Activated CD4-positive, alpha-beta T cell treated with anti-CD3 and anti-CD28 coated beads, Interleukin-2, amount 50 U/mL, for 24 hours (primary cell): ENCODE measurements at places on chromosomes 6 and 20.

DNA sequence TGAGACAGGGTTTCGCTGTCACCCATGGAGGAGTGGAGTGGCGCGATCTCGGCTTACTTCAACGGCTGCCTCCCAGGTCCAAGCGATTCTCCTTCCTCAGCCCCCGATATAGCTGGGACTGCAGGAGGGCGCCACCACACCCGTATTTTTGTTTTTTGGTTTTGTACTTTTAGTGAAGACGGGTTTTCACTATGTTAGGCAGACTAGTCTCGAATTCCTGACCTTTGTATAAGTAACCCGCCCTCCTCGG is 115.4 kb upstream of the BTN3A2 start:
- no peak for DNase-seq

DNA sequence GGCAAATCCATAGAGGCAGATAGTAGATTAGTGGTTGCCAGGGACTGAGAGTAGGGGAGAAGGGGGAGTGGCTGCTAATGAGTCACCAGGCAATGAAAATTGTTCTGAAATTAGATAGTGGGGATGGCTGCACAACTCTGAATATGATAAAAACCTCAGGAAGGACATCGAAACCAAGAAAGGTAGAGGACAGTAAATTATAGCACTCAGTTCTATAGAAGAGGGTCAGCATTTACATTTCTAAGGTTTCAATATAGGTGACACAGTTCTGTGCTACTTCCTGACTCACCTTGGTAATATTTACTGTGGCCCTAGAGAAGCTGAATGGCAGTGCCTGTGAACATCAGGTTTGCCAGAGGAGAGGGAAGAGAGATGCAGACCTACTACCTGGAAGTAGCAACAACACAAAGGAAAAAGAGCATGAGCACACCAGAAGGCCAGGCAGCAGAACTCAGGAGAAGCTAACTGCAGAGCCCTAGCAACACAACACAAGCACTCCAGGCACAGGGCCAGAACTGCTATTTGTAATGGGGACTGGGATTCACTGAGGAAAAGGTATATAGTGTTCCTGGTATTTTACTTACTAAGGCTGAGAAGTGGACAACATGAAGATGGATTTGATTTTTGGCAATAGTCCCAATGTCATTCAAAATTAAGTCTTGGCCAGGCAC is 75.9 kb downstream of the PLCG1 start:
- DNase-seq = no peak

- no peak for DNase-seq
Observed at GRCh38 chr6:37725957-37726356, 28.3 kb upstream of the MDGA1 start.

GRCh38 chr6:140441256-140441655 is 1066.8 kb upstream of the CITED2 start:
- no peak for DNase-seq

DNA sequence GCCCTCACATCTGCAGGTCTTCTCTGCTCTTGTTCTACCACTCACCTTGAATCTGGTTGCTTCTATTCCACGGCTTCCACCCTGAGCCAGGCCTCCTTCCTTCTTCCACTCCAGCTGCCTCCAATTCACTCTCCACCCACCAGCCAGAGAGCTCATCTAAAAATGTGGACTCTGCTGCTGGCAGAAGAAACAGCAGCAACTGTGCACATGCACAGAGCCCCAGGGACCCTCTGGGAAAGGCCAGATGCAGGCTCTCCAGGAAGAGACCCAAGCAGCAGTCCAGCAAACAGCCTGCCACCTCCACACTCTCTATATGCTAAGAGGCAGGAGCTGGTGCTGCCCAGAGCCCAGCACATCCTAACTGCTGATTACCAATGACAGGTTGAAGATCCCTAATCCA is 162.6 kb upstream of the TOP1 start:
- DNase-seq = no peak

- DNase-seq = no peak
Observed at GRCh38 chr6:137309078-137309762, 90.0 kb upstream of the IFNGR1 start.

GRCh38 chr6:154071711-154072110 is 32.7 kb downstream of the OPRM1 start:
- no peak for DNase-seq

DNA sequence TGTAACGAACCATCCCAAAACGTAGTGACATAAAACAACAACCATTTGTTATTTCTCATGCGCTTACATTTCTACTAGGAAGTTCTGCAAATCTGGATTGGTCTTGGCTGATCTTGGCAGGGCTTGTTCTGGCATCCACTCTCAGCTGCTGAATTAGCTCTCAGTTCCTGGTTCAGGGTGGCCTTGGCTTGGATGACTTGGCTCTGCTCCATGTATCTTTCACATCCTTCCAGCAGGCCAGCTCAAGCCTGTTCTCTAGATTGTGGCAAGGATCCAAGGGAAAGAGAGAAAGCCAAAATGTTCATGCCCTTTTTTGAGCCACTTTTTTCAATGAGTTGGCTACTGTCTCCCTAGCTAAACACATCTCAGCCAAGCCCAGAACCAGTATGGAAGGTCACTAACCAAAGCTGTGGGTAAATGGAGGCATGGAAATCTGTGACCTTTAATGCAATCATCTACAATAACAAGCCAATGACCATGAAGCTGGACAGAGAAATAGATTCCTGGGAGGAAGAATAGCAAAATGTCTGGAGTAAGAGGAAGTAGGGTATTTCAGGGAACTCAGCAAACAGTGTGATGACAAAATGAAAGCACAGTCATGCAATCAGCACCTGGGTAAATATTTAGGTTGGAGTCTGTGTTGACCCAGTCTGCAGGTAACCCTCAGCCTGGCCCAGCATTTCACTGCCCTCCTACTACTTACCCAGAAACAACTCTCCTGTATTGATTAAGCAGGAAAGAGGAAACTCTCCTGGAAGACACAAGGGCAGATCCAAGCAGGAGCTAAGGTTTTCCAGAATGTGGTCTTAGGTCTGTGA is 32.7 kb upstream of the SNAP25 start:
- no peak for DNase-seq

GRCh38 chr6:154894902-154895301 is 100.2 kb upstream of the TIAM2 start:
- no peak for DNase-seq

GRCh38 chr6:135144673-135145062 is 36.4 kb upstream of the MYB start:
- DNase-seq = no peak

DNA sequence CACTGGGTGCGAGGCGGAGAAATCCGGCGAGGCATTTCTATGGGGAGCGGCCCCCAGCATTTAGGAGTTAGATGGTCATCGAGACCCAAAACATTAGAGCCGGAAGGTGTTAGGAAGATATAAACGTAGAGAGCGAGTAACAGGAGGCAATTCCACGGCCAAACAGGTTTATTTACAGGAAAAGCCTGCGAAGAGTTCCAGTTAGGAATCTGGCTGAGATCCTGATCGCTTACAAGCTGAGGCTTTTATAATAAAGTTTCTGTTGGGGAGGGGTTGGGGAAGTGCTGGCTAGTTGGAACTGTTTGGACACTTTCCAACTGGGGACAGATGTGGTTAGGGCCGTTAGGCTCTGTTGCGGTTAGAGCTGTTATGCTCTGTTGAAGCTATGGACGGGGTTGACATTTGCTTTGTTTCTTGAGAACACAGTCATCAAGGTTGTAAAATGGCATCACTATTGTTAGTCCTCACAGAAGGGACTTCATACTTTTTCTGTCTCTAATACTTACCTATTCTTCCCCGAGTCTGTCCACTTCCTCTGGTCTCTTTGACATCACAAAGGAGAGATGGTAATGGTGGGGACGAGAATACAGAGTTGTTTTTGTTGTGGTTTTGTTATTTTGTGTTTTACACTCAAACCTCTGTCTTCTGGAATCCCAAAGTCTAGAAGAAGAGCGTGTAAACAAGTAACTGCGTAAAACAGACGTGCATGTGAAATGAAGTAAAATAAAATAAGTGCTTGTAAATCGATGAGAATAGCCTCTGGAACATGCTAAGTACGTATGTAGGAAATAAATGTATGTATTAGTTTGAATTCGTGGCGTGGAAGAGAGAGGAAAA is 554 bp upstream of the ZSCAN31 start:
- no peak for DNase-seq

- DNase-seq = no peak
Observed at GRCh38 chr6:139523986-139524385, 149.5 kb upstream of the CITED2 start.

GRCh38 chr20:45842169-45842812 is 8.7 kb downstream of the SNX21 start:
- no peak for DNase-seq

DNA sequence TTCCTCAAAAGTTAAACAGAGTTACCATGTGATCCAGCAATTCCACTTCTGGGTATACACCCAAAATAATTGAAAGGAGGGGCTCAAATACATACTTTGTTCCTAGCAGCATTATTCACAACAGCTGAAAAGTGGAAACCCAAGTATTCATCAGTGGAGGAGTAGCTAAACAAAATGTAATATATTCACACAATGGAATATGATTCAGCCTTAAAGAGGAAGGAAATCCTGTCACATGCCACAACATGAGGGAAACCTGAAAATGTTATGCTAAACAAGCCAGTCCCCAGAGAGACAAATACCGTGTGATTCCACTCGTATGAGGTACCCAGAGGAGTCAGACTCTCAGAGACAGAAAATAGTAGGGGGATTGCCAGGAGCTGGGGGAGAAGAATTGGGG is 44.5 kb downstream of the PXDC1 start:
- no peak for DNase-seq

- no peak for DNase-seq
Observed at GRCh38 chr6:129312880-129313279, 397.1 kb downstream of the ARHGAP18 start.

DNA sequence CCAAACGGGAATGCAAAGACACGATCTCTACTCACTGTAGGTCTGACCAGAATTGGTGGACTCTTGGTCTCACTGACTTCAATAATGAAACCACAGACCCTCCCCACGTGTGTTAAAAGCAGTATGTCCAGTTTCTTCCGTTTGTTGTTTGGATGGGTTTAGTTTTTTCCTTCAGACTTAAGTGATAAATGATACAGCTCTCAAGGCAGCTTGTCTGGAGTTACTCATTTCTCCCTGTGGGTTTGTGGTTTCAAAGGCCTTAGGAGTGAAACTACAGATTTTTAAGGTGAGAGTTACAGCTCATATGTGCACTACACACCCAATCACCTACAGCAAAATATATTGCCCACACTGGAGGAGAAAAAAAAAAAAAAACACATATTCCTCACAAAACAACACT is 86.7 kb upstream of the STMND1 start:
- DNase-seq = no peak

- no peak for DNase-seq
Observed at GRCh38 chr20:47973519-47974233, 188.4 kb upstream of the SULF2 start.

GRCh38 chr20:57809661-57810172 is 99.9 kb upstream of the PMEPA1 start:
- no peak for DNase-seq

GRCh38 chr20:22557403-22558276 is 26.7 kb downstream of the FOXA2 start:
- DNase-seq = no peak

GRCh38 chr6:111603685-111604084 is 2.0 kb downstream of the TRAF3IP2 start:
- no peak for DNase-seq

DNA sequence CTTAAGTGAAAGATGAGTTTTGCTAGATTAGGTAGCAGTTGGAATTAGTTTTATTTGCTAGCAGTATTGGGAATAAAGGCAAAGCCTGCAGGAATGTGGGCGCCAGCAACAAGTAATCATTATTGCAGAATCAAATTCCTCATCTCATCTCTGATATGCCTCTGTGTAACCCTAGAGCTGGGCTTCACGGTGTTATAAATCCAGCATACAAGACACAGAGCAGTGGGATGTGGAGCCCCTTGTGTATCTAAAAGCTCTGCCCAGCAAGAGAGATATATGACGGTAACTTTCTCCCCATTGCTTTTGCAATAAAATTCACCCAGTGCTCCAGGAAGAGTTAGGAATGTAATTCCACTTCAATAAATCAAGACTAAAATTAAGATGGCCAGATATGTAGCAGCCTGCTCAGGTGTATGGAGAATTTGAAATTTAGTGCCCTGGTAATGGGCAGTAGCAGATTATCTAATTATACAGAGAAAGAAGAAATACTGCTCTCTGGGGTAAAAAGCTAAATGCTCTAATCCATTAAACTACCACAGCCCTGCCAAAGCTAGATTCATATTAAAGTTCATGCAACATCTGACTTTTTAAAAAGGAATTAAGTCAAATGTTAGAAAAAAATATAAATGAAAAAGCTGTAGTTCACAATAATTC is 5.6 kb upstream of the BLOC1S5 start:
- no peak for DNase-seq

DNA sequence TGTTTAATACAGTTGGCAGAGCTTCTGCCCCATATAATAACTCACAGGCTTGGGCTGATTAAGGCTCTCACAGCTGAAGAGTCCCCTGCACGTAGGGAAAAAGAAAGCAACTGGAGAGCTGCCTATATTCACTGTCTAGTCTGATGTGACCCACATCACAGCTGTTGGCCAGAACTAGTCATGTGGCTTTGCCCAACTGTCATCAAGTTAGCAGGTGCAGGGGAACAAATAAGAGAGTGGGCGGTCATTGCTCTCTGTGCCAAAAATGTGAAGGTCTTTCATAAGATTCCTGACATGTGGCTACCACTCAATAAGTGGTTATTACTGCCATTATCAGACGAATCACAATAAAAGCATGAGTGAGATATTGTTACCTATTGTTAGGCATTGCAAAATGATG is 665.2 kb downstream of the DOK5 start:
- DNase-seq = no peak

DNA sequence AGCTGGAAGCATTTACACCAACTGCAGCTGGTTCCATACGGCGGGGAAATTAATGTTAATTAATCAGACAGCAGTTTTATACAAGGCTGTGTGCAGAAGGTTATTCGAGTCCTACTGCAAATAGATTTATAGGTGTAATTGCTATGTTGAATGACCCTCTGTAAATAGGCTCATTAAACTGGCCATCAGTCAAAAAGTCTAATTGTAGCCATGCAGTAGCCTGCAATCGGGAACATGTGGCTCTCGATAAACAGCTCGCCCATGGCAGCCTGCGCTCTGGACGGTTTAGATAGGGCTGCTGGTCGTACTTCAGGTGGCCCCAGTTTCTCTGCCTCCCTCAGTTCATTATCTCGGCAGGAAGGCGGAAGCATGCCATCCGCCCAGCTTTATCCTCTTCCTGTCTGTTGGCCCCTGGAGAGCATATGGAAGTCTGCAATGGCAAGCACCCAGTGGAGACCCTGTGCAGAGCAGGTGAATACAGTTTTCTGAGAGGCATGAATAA is 143.2 kb downstream of the MBOAT1 start:
- no peak for DNase-seq

- DNase-seq = no peak
Observed at GRCh38 chr20:49647550-49647949, 66.1 kb downstream of the B4GALT5 start.

GRCh38 chr6:25448965-25449538 is 169.9 kb downstream of the CARMIL1 start:
- DNase-seq = no peak

DNA sequence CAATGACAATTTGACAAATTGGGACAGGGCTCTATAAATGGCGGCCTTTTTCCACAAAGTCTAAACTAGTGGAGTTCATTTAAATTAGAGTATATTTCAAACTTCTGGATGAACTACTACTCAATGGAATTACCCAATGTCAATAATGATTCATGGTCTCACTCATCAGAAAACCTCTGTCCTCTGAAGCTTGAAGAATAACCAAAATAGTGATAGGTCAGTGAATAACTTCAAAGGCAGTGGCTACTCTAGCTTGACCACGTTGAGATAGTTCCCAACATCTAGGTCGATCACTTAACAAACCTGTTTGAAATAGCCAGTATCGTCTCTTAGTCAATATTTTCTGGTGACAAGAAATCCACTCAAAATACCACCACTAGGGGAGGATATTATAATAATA is 197.6 kb downstream of the HDGFL1 start:
- DNase-seq = no peak
